ENCODE measurements at places on chromosomes 4 and X.

DNA sequence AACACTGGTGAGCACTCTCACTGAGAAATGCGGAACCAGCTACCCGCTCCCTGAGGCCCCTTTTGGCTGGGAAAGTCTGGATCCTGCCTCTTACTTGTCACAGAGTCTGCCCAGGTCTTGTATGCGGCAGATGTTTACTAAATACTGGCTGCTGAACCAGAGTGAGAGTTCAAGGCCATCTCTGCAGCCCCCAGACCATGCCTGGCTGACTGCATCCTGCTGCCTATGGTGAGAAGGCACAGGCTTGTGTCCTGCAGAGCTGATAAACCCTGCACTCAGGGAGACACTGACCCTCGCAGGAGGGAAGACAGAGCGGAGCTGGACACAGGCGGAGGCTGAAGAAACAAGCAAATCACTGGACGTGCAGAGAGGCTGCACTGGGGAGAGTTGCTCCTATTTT lies 46.5 kb downstream of the JAKMIP1 start:
- peak; percentile 6 for DNase-seq

GRCh38 chr4:172865531-172866127 lies 303.0 kb upstream of the GALNT7 start:
- no peak for DNase-seq

GRCh38 chr4:152983774-152984411 lies 47.8 kb downstream of the FHDC1 start:
- DNase-seq, result no peak

DNA sequence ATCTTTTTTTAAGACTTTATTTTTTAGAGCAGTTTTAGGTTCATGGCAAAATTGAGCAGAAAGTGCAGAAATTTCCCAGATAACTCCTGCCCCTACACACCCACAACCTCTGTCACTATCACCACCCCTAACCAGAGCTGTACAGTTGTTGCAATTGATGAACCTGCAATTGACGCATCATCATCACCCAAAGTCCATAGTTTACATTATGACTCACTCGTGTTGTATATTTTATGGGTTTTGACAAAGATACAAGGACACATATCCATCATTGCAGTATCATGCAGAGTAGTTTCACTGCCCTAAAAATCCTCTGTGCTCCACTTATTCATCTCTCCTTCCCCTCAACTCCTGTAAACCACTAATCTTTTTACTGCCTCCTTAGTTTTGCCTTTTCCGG lies 34.5 kb upstream of the WAS start:
- DNase-seq, result no peak

DNA sequence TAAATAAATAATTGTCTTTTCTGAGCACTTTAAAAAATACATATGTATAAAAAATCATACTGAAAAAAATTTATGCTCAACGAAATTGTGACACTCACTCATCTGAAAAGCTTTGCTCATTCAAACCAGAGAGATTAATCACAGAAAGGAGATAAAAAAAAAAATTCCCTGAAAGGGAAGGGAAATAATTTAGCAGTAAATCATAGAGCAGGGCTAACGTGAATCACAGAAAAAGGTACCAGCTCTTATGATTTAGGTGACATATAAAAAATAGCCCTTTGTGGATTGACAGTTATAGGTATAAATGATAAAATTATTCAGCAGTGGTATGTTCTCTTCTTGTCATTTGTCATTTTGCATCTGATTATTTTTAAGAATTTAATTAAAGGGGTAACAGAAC lies 552.7 kb upstream of the TENM3 start:
- DNase-seq, result no peak

DNA sequence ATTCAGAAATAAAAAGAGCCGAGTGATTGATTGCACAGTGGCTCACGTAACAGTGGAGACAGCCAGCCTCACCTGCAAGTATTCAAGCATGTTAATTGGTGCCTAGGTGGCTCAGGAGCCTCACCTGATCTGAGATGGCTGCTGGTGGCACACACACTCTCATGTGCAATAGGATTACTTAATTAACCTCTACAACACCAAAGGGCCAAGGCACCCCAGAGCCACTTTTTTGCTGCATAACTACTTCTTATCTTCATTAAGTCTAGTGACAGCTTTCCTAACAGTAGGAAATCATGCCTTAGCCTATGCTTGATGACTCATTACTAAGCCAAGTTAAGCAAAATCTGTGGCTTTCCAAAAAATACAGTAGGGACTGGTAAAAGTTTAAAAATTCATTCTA lies 117.3 kb upstream of the NOCT start:
- DNase-seq, result no peak

DNA sequence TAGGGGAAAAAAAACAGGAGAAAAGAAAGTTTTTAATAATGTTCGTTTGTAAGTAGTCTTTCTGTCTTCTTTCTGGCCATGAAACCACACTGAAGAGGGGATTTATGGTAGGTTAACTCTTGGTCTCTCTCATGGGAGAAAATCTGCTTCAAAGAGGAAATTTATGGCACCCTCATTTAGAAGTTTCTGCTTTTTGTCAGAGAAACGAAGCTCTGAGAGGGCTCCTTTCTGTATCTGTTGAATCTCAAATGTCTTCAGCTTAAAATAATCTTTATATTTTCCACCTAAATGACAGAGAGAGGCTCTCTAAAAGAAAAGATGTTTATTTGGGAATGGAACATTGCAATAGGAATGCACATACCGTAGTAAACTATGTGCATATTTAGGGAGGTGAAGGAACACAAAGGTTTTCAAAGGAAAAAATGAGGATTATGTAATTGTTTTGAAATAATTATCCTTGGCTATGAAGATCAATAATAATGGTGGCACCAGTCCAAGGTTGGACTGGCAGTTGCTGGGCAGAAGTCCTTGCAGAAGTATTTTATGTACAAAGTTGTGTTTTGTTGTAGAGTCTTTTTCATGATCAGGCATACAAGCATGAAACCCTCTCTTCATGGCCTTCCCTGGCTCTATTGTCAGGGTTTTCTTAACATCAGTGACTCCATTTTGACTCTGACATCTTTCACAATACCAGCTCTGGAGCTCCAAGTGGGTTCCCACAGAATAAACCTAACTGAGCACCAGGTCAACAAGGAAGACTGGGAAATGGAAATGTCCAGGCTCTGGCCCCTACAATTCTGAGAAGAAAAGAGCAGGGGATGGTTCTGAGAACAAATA lies 53.0 kb upstream of the HPSE start:
- DNase-seq, result peak; percentile 82

GRCh38 chr4:61511716-61512488 lies 311.8 kb downstream of the ADGRL3 start:
- peak; percentile 52 for DNase-seq

DNA sequence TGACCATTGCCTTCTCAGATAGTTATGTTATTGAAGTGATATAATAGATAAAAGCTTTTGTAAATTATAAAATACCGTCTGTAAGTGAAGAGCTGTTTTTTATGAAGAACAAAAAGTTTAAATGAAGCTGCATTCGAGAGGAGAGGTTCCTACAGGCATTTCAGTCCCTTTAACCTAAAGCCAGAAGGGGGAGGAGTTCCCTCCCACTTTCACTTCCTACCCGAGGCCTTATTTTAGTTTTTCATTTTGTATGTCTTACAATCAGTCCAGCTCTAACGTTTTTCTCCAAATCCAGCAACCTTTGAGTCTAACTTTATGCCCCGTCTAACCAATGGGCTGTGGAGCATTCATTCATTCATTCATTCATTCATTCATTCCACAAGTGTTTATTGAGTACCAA lies 16.5 kb upstream of the SOX3 start:
- no peak for DNase-seq

DNA sequence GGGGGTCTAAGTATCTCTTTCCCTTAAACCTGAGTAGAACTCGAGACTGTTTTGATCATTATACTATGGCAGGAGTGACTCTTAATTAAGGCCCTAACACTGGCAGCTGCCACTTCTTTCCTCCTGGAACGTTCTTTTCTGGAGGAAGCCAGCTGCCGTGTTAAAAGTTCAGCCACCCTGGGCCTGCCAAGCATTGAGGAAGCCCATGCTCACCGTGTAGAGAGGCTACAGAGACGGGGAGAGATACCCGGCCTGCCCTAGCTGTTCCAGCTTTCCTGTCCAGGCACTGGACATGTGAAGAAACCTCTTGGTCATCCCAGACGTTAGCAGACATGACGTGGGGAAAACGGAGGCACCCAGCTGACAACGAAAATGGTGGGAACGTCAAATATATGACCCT lies 274.1 kb downstream of the ARHGAP10 start:
- DNase-seq, result no peak

DNA sequence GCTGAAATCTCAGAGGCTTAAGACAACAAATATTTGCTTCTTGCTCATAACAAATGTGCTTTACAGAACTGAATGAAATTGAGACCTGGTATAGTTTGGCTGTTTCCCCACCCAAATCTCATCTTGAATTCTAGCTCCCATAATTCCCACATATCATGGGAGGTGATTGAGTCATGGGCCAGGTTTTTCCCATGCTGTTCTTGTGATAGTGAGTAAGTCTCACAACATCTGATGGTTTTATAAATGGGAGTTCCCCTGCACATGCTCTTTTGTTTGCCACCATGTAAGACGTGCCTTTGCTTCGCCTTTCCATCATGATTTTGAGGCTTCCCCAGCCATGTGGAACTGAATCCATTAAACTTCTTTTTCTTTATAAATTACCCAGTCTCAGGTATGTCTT lies 221.1 kb upstream of the DIPK2B start:
- no peak for DNase-seq

DNA sequence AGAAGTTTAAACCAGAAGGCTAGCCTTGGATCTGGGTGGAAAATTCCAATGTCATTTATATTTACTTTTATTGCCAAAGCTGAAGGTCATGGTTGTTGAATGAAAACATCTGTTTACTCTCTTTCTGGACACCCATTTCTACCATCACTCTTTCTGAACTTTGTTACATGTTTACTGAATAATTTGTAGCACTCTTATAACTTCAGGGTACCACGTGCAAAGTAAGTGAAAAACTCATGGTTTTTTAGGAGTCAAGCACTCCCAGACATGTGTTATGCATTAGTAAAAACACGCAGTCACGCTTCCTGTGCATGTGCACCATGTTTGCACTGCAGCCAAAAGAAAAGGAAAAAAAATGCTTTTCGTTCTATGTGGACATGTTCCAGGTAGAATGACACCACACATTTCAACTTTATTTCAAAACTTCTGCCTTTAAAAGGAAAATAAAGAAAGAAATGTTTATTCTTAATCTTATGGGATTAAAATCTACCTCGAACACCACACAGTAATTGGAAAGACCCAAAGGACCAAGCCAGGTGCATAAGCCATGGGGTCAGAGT lies 31.4 kb upstream of the ADH1C start:
- no peak for DNase-seq

GRCh38 chrX:39764441-39764914 lies 333.3 kb downstream of the BCOR start:
- no peak for DNase-seq

DNA sequence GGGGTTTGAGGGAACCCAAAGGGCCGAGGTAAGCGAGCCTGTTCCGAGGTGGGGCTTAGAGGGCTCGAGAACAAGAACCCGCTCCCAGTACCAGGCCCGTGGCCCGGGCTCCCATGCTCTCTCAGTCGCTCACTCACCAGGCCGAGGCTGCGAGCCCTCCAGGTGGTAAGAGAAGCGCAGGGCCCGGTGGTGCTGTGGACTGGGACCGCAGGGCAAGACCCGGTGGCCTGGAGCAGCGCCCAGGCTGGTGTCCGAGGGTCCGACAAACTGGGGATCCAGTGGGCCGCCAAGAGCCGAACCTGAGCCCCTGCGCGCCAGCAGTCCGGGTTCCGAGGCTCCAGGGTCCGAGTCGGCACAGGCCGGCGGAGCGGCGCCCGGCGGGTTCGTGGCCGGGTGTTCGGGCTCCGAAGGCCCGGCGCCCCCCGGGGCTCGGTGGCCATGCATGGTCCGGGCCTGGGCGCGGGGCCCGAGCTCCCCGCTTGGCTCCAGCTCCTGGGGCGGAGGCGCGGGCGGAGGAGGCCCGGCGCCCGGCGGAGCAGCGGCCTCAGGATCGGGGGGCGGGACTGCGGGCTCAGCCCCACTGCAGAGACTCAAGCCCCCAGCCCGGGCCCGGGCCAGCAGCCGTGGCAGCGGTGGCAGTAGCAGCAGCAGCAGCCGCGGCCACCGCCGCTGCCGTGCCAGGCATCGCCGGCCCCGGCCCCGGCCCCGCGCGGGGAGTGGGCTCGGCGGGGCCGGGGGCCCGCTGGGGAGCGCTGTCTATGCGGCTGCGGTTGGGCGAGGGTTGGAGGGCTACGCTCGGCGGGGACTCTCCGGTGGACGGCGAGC lies 833 bp downstream of the FGD1 start:
- peak; percentile 12 for DNase-seq

DNA sequence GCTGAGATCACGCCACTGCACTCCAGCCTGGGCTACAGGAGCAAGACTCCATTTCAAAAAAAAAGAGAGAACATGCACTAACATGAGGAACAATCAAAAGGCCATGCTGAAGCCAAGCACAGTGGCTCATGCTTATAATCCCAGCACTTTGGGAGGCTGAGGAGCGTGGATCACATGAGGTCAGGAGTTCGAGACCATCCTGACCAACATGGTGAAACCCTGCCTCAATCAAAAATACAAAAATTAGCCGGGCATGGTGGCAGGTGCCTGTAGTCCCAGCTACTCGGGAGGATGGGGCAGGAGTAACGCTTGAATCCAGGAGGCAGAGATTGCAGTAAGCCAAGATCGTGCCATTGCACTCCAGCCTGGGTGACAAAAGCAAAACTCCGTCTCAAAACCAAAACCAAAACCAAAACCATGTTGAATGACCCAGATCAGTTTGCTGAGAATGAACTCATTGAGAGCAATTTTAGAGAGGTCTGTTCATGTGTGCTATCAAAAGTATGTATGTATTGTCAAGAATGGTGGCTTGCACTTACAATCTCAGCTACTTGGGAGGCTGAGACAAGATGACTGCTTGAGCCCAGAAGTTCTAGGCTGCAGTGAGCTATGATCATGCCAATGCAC lies 44.8 kb downstream of the PDS5A start:
- no peak for DNase-seq

DNA sequence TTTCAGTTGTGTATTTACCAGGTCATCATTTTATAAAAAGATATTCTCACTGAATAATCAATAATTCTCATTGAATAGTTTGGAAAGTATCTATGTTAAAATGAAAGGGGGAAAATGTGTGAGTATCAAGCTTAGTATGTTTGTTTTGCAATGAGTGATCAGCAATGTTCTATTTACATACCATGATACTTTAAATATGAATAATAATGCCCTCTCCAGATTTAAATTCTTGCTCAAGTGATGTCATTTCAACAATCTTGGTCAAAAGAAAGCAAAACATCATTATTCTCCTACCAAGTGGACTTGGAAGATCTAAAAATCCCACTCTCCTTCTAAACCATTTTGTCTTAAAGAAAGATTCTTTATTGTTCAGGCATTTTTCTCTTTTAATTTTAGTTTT lies 42.1 kb upstream of the ANKRD50 start:
- DNase-seq, result no peak

GRCh38 chr4:153221783-153222706 lies 17.8 kb downstream of the TRIM2 start:
- peak; percentile 91 for DNase-seq

- DNase-seq, result no peak
Measured at GRCh38 chr4:165505958-165506837, 127.4 kb downstream of the CPE start.
